ENCODE measurements at places on chromosomes 5 and 9.

GRCh38 chr5:173729079-173729765 is 112.8 kb upstream of the BOD1 start:
- no peak for DNase-seq

DNA sequence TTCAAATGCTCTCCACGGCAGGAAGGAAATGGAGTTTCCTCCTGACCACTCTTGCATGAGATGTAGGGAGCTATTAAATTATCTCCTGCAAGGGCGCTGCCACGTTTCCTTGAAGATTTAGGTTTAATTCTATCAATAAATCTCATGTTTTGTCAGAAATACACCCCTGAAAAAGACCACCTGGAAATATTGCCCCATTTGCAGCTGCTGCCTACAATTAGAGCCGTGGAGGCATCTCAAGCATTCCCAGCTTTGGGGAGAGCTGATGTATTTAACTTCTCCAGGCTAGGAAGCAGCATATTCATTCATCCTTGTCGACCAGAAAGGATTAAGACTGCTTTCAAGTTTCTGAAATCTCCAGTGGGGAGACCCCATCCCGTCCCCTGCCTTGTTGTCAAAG is 40.5 kb downstream of the CCNJL start:
- DNase-seq, result no peak

DNA sequence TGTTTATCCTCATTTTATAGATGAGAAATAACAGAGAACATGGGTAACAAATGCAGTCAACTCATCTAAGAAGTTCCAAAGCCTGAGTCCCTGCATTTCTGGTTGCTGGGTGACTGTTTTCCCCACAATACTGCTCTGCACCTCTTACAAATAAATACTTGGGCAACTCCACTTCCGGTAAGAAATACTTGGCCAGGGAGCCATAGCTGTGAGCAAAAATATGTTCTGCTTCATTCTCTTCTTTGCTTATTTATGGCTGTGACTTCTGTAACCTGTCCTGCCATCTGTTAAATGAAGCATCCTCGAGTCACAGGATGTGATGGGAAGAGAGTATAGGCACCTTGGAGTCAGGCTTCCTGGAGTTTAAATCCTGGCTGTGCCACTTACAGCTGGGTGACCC is 49.9 kb downstream of the GDNF start:
- no peak for DNase-seq

GRCh38 chr5:37568893-37569292 is 189.8 kb downstream of the WDR70 start:
- no peak for DNase-seq

DNA sequence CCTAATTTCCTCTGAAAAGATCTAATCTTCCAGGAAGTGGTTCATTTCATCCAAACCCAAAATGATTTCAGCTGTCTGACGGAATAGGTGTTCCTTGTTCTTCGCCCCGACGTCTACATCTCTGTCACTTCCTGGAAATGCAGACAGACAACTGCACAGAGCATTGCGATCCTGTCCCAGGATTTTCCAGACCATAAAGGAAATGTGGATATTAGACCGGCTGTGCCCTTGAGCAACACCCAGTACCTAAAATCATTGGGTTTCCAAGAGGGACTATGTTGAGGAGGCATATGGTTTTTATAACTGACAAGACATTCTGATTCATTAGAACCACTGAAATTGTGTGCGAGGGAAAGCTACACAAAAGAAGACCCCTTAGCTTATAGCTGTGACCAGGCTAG is 74.2 kb downstream of the MSX2 start:
- DNase-seq, result no peak

DNA sequence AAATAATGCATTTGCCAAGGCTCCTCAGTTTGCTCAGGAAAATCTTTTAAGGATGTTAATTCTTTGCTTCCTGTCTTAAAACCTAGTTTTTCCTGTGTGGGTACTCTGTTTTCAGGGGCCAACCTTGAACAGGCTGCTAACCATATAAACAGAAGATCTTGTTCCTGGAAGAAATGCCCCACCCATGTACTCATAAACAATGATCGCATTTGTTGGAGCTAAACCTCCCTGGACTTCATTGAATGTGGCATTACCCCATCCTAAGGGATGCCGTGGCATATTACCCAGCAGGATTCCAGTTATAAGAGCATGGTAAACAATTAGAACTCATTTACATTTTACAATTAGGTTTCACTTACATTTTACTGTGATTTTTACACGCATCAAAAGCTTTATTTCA is 436.0 kb downstream of the ZNF608 start:
- DNase-seq, result no peak

DNA sequence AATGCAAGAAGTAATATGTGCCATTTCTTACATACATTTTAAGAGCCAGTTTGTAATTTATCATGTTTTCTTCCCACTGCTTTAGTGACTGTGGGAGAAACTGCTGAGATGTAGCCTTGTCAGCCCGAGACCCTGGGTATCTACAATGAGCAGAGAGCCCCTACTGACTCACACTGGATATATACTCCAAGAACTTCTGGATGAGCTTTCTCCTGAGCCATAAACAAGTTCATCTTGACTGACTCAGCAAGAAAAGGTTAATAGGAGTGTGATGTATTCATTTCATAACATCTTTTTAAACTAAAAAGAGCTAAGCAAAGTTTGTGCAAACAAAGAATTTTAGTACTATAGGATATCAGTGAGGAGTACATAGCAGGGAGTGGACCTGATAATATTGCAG is 182.5 kb downstream of the EDIL3 start:
- DNase-seq, result no peak

DNA sequence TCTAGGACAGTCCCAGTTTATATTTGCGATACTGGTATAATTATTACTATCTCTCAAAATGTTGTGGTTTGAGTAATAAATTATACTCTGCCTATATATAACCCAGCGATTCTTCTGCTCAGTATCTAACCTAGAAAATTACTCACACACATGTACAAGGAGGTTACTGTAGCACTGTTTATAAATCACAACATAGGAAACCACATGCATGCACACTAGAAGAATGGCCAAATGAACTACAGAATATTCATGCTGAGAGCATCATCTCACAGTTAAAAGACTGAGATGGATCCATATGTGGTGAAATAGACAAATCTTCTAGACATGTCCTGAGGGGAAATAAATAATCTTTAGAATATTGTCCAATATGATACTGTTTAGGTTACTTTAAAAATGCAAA is 62.1 kb downstream of the INSYN2B start:
- no peak for DNase-seq

DNA sequence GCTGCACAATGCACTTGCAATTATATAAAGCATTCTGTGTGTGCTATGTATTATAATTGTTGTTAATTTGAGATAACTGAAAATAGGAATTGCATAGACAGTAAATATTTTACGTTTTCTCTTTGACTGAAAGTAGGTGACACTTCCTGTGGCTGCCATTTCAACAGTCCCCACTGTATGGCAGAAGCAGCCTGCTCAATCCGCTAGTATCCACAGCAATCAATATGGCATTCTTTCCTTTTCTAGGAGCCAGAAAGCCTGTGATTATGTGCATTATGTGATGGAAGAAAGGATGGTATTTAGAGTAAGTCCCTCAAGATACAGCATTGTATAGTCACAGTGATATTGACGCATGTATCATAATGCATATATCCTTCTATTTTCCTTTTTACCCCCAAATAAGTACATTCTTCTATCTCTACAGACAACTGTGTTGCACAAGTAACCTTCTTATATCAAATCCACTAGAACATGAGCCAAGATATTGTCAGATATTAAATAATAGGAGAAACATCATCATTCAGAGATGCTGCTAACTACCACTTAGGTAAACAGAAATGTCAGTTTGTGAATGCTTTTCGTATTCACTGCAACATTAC is 59.7 kb downstream of the CARTPT start:
- DNase-seq, result no peak

DNA sequence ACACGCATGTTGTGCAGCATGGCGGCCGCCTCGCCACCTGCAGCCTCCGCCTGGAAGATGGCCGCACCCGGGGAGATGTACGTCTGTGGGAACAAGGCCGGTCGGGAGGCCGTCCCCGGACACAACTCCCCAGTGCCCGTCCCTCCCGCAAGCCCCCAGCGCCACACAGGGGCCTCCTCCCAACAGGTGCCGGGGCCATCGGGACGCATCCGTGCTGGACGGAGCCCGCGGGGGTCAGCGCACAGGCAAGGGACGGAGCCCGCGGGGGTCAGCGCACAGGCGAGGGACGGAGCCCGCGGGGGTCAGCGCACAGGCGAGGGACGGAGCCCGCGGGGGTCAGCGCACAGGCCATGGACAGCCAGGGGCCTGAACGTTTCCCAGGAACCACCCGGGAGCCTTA is 26.5 kb downstream of the SLC12A7 start:
- no peak for DNase-seq

GRCh38 chr9:113511856-113512761 is 48.6 kb downstream of the RGS3 start:
- DNase-seq, result no peak

DNA sequence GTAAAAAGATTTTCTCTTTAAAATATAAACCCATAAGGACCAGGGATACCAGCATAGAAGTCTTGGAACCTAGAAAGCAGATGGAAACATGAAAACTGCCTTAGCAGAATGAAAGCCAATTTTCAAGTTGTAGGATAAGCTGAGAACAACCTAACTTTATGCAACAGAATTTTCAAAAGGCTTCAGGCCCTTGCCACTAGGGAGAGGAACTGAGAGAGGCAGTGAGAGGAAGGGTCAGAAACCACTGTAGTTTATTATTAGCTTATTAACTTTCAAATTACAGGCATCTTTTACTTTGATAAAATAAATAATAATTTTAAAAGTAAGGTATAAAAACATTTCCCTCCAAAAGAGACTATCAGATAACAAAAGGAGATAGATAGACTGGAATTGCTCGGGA is 33.4 kb downstream of the FAM81B start:
- DNase-seq, result no peak

DNA sequence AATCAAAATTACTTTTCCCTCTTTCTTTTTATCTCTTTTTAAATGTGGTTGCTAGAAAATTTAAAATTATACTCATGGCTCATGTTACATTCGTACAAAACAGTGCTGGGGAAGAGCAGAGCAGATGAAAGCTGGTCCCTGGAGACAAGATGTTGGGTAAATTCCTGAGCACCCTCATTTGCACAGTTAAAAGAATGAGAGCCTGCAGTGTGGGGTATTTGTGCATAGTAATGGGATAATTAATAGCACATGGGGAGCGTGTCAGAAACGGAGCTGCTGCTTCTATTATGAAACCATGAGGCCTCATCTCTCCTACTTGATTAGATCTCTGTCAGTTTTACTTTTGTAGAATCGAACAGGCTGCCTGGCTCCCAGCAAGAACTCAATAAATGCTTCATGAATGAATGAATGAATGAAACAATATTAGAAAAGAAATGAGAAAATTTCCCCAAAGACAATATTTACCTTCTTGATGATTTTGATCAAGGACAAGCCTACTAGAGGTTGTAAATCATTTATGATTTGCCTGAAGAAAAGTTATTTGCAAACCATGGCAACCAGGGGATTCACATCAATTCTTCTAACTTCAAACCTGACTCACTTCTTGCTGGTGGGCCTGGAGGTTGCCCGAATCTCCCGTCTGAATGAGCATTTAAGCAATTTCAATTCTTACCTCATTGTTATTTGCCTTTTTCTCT is 177.2 kb upstream of the TUT7 start:
- DNase-seq, result no peak

DNA sequence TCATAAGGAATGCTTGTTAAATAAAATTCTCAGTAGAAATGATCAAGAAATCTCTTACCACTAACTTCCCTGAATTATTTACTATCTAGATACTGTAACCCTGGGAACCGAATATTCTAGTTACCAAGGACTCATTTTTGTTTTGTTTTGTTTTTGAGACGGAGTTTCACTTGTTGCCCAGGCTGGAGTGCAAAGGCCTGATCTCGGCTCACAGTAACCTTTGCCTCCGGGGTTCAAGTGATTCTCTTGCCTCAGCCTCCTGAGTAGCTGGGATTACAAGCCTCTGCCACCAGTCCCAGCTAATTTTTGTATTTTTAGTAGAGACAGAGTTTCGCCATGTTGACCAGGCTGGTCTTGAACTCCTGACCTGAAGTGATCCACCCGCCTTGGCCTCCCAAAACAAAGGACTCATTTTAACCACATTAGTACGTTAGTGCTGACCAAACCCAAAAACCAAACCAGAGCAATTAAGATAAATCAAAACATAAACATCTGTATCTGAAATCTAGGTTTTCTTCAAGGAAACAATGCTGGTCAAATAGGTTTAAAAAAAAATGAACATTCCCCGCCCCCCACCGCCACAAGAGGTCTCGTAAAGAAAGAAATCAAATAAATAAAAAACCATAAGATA is 3.7 kb downstream of the TXN start:
- no peak for DNase-seq

DNA sequence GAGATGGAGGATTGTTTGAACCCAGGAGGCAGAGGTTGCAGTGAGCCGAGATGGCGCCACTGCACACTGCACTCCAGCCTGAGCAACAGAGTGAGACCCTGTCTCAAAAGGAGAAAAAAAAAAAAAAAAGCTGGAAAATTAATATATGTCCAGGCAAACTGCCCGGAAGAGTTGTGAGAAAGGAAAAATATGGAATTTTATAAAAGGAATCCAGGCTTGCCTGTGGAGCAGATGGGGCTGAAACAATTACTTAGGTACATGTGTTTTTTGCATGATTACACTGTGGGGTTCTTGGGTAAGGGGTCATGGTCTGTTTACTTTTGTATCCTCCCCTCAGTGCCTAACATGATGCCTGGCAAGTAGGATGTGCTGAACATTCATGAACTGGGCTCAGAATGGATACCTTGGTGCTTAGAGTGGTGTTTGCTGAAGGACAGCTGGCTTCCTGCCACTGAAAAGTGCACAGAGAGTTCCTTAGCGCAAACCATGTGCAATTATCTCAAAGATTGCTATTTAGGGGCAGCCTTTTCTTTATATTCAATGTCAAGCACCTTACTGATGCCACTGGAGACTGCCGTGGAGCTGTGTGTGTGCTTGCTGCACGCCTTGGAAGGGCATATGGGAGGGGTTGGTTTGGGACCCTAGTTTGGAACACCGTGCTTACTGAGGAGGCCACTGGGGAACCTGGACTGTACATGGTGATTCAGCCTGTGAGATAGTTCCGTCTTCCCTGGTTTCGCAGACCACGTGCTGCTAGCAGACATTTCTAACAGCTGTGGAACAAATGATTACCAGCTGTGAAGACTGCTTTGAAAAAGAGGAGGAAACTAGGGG is 78.4 kb downstream of the MAP1B start:
- DNase-seq, result no peak

- no peak for DNase-seq
Measured at GRCh38 chr5:172245703-172246125, 37.9 kb downstream of the UBTD2 start.

DNA sequence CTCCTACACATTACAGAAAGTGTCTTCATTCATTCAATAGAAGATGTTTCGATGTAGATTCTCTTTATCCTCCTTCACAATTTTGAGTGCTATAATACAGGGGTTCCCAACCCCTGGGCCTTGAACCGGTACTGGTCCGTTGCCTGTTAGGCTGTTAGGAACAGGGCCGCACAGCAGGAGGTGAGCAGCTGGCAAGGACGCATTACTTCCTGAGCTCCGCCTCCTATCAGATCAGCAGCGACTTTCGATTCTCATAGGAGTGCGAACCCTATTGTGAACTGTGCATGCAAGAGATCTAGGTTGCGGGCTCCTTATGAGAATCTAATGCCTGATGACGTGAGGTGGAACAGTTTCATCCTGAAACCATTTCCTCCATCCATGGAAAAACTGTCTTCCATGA is 153.0 kb upstream of the SMC2 start:
- DNase-seq, result no peak
